ENCODE measurements at places on chromosomes 16 and 17.

- DNase-seq: no peak
Measured at GRCh38 chr17:56540836-56541235, 52.7 kb upstream of the NOG start.

GRCh38 chr17:3693829-3694231 lies 2.1 kb downstream of the P2RX5 start:
- no peak for DNase-seq

- DNase-seq: no peak
Measured at GRCh38 chr16:87856791-87857228, 12.5 kb downstream of the SLC7A5 start.

DNA sequence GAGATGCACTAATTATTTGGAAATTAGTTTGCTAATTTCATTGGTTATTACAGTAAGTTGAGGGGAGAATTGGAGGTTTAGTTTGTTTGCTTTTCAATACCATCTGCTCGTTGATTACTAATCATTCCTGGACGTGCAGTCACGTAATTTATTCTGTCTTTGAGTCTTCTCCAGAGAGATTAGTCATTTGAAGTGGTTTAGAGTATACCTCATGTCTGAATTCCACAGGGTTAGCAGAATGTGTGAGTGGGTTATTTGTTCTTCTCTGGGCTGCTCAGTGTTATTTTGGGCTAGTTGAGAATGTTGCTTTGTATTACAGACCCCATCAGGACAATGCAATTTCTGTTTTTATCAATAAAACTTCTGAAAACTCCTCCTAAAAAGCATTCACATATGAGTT lies 265.0 kb downstream of the RBFOX1 start:
- DNase-seq: peak; percentile 18

- DNase-seq: no peak
Measured at GRCh38 chr17:43545383-43545632, 832 bp downstream of the ETV4 start.

- DNase-seq: no peak
Measured at GRCh38 chr17:8141045-8141444, 11.2 kb downstream of the PER1 start.

DNA sequence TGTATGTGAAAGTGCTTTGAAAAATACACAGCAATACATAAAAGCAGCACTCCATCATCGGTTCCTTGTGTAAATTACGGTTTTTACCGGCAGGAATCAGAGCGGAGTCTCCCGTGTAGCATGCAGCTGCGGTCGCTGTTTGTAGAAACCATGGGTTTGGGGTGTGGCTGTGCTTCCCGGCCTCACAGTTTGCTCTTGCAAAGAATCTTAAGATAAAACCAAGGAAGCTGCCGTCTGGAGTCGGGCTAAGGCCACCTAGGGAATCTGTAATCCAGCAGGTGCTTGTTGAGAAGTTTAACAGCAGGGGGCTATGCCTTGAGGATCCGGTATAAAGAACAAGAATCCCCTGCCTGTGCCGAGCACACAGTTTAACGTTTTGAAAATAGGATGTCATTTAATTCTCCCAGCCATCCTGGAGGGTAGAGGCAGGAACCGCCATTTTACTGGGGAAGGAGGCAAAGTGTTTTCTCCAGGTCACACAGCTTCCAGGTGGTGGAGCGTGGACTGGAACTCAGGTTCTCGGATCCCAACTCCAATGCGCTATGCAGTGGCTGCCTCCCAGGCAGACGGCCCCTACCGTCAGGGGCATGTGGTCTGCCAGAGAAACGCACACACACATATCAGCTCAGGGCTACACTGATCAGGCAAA lies 6.0 kb upstream of the TLCD3A start:
- no peak for DNase-seq

DNA sequence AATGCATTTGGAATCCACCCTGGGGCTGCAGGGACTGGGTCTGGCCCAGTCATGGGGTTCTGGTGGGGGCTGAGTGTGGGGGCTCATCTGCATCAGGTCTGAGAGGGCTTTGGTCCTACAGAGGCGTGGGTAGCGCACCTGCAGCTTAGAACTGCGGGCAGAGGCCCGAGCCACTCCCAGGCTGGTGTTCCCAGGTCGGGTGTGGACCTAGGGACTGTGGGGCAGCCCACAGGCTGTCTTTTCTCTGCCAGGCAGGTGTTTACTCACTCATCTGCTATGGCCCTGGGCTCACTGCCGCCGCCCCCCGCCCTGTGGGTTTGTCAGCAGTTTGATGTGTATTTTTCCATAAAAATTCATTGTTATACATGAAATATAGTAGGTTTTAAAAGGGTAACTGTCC lies 27.0 kb upstream of the DOC2B start:
- no peak for DNase-seq

DNA sequence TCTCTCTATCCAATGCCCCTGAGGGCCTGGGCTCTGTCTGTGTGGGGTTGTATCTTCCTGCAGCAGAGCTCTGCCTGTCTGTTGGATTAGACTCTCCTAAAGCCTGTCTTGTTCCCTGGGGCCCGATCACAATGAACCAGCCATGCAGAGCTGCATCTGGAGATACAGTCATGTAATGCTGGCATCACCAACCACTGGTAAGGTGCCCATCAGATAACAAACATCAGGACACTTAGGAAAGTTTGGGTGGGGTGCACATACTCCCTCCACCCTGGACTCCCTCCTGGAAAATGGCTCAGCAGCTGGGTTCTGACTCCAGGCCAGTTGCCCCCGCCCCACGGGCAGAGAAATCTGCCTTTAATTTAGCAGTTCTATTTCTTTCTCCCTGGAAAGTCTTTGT lies 61.3 kb upstream of the BRD7 start:
- DNase-seq: no peak

DNA sequence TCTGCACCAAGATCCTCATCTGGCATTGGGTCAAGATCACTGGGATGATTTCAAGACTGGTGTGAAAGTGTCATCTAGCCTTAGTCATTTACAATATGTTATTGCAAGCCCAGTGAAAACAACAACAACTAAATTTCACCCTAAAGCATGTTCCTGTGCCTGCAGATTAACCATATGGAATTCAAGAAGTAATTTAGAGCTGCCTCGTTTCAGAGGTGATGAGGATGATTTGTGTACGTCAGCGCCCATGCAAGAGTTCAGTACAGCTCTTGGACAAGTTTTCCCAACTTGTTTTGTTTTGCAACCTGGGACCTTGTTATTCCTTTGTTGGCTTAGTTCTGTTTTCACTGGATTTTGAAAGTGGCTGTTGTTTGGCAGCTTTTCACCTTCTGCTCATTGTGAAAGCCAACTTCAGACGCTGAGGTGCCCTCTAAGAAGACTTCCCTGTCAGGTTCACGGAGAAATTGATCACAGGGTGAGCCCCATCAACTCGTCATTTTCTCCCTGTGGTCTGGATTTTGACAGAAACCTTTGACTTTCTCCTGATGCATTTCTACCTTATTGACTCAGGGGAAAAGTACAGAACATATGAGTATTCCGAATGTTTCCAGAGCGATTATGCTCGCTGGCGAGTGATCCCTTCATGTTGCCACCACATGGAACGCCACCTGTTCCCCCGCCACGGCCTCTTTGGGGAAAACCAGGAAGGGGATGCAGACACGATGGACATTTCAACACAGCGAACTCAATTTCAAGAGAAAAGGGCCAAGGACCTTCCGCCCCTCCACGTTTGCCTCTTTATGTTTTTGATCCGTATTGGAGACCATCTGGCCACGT lies 85.6 kb downstream of the FOXL1 start:
- DNase-seq: no peak

DNA sequence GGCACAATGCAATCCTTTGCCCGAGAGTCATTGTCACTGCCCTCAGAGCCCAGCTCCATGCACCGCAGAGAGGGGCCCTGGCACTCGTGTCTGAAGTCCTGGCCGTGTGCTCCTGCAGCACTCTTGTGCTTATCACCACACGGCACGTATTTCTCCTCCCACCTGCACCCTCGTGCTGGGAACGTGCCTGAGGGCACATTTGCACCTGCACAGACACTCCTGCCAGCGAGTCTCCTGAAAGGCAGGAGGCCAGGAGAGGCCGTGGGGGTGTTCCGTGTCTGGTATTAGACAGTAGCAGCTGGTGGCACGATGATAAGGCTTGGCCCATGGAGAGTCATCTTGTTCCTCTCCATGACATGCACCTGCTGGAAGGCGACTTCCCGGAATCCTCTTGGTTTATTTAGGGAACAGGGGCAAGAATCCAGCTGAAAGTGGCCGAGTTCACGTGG lies 3.4 kb upstream of the ACSF3 start:
- no peak for DNase-seq

DNA sequence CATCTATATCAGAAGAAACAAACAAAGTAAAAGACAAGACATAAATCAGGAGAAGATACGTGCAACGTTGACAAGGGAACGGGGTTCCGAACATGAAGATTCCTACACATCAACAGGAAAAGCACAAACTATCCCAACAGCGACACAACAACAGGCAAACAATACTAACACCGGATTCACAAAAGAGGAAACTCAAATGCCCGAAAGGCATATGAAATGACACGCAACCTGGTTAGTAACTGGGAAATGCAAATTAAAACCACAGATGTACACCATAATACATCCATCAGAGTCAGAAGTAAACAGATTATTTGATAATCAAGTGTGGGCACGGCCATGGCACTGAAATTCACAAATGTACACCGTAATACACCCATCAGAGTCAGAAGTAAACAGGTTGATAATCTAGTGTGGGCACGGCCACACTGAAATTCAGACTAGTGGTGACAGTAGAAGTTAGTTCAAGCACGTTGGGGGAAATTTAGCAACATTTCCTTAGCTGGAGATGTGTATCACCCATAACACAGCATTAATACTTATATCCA lies 171.9 kb upstream of the RPH3AL start:
- DNase-seq: no peak

DNA sequence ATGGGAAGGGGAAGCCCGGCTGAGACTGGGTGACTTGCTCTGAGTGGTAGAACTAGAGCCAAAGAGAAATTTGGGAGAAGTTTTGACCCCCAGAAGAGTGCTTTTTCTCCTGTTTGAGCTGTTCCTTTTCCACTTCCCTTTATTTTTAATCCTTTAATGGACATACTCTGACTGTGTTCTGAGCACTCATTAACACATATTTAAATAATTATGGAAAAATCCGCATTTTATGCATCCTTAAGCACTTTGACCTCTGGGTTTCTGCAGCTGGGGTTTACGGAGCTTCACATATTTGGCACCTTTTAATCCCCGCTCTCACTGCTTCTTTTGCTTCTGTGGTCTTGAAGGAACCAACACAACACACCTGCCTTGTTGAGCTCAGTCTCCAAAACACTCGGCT lies 114.7 kb downstream of the FOXL1 start:
- no peak for DNase-seq

GRCh38 chr17:73533127-73533526 lies 111.1 kb downstream of the SDK2 start:
- DNase-seq: peak; percentile 70

- no peak for DNase-seq
Measured at GRCh38 chr16:82784573-82784968, 157.8 kb downstream of the CDH13 start.
